ENCODE measurements at places on chromosomes 3 and 15.

- no peak for DNase-seq
These were observed 65.4 kb downstream of the OXSM start for GRCh38 chr3:25855266-25855784.

GRCh38 chr15:89501646-89502045 is 5.3 kb upstream of the RHCG start:
- DNase-seq = no peak

GRCh38 chr3:66497985-66498671 is 2.7 kb downstream of the LRIG1 start:
- no peak for DNase-seq

DNA sequence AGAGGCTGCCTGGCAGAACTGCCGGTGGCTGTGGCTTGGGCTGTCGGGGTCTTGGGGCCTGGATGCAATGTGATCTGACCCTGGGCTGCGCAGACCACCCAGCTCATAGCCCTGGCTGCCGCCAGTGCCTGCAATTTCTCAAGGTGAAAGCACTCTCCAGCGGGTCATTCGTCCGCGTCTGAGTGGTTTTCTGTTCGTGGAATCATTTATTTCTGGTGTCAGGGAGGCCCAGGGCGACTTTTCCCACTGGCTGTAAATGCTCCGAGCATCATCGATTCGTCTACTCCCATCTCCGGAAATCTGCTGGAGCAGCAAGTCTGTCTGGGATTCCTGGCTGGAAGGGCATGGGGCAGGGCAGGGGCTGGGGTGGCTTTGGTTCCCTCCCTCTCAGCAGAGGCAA is 40.6 kb upstream of the ADPGK start:
- no peak for DNase-seq

GRCh38 chr3:38264779-38265178 is 833 bp upstream of the SLC22A13 start:
- no peak for DNase-seq

- DNase-seq = no peak
These were observed 610 bp downstream of the LIPC start for GRCh38 chr15:58432401-58432800.

DNA sequence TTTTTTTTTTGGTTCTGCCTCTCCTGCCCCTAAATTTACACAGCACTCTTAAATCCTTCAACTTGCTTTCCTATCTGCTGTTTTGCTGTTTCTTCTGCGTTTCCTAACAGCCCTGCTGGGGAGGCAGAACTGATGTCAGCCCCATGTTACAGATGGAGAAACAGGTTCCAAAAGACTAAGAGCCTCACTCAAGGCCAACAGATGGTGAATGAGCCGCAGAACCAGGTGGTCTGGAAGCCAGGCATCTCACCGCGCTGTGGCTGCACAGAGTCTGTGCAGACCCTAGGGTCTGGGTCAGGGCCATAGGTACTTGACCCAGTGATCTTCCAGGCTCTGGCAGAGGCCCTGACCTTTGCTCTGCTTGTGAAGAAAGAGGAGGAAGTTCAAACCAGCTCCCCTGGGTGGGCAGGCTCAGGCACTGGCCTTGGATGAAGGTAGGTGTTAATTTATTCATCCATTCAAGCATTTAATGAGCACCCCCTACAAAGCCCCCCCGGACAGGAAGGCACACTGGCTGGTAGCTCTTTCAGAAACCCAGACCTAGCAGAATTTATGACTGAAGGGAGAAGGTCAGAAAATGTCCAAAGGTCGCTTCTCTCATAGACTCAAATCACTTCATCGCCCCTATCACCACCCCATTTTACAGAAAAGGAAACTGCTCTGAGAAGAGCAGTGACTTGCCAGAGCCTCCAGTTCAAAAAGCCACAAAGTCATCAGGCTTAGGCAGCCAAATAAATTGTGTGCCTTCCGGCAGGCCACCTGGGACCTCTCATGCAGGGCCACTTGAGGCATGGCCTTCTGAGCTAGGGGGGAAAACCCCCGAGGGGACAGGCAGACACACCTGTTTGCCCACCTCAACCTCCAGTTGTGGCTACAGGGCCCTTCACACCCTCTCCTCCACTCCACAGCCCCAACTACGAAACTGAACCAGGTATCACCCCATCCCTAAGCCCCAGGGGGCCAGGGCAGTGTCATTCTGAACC is 2.7 kb downstream of the CHDH start:
- no peak for DNase-seq

GRCh38 chr3:117722856-117723255 is 1013.3 kb downstream of the TUSC7 start:
- no peak for DNase-seq

Measured in myocyte (in vitro differentiated cells).